ENCODE measurements at places on chromosomes 2 and 18.

GRCh38 chr2:212360068-212360460, 178.5 kb downstream of the ERBB4 start:
- DNase-seq: no peak

DNA sequence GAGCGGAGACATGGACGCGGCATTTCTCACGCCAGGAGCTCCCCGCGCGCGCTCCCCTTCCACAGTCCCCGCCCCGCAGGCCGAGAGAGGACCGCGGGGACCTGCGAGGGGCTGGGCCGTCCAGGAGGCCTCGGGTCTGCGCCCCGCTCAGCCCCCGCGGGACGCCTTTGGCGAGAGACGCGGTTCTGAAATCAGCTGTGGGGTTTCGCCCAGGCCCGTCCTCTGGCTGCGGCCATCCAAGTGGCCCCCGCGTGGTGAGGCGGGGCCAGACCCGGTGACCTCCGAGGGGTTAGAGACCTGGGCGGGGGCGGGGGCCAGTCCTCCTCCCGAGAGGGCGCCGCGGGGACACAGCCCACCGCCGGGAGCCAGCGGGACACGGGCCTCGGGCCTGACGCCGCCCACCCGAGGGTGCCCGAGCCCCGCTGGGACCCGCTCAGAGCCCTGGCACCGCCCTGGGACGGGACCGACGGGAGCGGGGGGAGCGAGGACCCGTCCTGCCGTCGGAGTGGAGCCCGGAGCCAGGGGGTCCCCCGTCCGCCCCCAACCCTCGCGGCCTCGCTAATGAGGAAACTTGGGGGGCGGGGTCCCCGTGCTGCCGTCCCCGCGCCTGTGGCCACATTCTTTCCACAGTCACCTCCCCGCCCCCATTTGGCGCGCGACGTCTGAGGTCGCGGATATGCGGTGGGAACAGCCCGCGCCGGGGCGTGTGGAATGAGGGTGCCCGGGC, 6.1 kb upstream of the SALL3 start:
- no peak for DNase-seq

GRCh38 chr2:59385971-59386370, 1144.8 kb upstream of the FANCL start:
- DNase-seq: no peak

GRCh38 chr2:25989154-25989553, 6.9 kb upstream of the KIF3C start:
- no peak for DNase-seq

DNA sequence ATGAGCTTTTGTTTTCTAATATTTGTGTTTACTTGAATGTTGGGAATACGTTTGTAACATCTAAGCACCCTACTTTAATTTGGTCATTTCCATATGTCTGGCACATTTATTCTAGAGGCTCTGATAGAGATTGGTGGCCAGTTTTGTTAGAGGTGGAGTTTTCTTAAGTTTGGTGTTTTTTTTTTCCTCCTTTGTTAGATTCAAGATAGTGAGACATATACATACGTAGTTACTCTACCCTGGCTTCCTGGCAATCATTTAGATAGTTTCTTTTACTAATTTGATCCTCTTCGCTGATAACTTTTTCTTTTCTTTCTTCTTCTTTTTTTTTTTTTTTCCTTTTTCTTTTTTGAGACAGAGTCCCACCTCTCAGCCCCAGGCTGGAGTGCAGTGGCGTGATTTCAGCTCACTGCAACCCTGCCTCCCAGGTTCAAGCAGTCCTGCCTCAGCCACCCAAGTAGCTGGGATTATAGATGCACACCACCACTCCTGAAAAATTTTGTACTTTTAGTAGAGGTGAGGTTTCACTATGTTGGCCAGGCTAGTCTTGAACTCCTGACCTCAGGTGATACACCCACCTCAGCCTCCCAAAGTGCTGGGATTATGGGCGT, 26.6 kb downstream of the SMCHD1 start:
- DNase-seq: no peak

GRCh38 chr2:233865838-233866237, 2.3 kb downstream of the MSL3B start:
- no peak for DNase-seq

DNA sequence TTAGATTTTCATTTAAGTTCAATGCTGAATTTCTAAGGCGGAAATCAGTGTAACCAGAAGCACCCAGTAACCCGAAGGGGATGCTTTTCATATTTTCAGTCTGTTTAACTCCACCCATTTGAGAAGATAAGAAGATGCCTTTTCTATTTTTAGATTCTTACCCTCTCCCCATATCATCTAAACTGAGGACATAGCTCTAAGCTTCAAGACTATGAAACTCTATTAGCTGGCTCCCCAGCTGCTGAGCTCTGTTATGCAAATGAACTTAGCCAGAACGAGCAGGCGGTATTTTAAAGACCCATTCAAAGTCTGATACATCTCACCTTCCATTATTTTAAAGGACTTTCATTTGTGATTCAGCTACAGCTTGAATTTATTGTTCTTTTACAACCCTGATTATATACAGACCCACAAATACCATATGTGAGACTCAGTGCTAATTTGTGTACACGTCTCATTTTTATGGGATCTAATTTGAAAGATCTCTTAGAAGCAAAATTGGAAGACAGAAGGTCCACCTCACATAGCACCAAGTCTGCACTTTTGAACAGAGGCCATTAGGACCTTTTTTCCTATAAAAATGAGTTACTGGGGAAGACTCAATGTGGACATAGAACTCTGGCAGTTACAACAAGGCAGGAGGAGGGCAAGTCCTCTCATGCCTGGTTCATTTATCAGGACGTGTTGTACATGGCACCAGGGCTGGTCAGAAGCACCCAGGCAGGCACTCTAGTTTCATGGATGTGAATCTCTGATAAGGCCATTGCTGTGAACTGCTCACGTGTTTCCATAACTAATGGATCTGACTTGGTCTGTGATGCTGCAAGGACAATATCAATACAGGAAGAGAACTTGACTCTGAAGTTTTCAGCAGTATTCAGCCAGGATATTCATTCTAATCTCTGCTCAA, 16.3 kb downstream of the CDC42EP3 start:
- DNase-seq: no peak

DNA sequence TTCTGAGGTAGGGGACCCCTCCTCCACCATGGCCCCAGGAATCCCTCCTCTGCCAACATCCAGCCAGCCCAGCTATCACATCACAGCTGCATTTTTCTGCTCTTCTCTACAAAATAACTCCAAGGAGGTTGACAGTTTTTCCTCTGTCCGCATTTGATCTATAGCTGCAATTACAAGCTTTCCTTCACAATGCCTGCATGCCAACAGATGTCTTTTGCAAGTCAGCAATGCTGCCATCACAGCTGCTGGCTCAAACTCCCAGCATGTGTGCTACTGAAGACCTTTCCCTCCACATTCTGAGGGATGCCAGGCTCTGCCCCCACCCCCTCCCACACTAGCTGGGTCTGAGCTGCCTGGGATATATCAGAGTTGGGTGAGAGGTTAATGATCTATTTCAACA, 51.7 kb downstream of the MCFD2 start:
- DNase-seq: no peak

GRCh38 chr2:217672472-217672871, 330.3 kb downstream of the TNS1 start:
- DNase-seq: no peak

GRCh38 chr18:37505321-37505720, 60.3 kb downstream of the CELF4 start:
- DNase-seq: no peak

DNA sequence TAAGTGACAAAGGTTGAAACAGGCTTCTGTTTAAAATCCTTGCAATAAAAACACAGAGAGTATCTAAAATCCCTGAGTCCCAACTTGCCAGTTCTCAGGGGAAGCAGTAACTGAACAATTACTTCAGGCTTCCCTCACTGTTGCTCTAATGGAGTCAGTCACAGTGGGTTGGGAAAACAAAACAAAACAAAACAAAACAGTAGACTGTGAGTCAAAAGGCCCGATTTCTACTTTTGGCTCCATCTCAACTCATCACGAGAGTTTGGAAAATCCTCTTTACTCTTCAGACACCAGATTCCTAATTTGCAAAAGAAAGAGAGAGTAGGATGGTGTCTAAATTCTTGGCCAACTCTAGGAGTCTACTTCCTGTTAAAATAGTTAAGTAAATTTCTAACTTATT, 1.1 kb downstream of the FSHR start:
- no peak for DNase-seq

DNA sequence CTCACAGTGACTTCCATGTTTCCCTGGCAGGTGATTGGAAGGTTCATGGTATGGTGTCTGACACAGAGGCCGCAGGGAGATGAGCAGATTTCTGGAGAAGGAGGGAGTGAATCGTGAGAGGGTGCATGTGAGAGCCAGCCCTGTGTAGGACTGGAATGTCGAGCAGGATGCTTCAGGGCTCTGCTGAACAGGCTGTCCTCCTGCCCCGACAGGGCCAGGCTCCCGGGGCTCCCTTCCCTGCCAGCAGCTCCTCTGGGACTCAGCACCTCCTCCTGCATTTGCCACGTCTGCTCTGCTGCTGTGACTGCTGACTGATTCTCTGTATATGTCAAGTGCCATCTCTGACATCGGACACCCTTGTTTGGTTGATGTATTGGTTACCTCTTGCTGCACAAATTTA, 38.5 kb upstream of the INHBB start:
- no peak for DNase-seq

DNA sequence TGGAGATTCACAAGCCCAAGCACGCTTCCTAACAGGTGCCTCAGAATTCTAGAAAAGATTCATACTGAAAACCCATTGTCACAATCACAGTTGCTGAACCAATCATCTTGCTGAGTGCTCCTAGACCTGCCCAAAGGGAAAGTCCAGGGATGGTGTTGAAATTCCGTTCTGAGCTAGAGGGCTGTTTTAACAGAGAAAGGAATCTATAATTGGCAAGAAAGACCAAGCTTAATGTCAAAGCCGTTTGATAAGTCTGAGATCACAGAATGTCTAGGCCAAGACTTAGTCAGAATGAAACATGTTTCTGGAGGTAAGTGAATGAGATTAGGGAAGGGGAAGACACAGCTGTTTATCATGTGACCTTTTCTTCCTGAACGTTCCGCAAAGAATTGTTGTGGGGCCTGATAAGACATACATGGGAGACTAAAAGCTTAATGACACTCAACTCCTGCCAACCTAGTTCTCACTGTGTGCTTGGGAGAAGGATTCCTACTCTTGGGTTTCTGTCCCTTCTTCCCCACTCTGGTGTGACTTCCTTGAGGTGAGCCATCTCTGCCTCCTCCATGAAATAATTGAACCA, 27.5 kb downstream of the PMAIP1 start:
- no peak for DNase-seq

GRCh38 chr2:138476186-138476585, 25.4 kb upstream of the SPOPL start:
- no peak for DNase-seq

DNA sequence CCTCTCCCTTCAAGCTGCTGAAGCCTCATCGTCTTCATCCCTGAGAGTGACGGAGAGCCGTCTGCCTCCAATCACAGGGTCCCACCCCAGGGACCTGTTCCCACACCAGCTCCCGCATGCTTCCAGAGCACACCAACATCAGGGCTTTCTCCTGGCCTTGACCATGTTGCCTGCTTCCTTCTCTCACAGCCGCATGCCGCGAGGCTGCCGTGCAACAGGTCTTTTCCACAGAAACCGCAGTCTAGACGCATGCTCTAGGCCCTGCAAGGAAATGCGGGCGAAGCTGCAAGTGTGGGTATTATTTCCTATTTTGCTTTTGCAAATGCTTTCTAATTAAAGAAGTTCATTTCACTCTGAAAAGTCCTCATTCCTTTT, 277.8 kb downstream of the EIPR1 start:
- no peak for DNase-seq

GRCh38 chr2:73080321-73081131, 9.0 kb upstream of the SFXN5 start:
- DNase-seq: no peak

- no peak for DNase-seq
Observed at GRCh38 chr2:118121101-118121500, 32.8 kb downstream of the INSIG2 start.

DNA sequence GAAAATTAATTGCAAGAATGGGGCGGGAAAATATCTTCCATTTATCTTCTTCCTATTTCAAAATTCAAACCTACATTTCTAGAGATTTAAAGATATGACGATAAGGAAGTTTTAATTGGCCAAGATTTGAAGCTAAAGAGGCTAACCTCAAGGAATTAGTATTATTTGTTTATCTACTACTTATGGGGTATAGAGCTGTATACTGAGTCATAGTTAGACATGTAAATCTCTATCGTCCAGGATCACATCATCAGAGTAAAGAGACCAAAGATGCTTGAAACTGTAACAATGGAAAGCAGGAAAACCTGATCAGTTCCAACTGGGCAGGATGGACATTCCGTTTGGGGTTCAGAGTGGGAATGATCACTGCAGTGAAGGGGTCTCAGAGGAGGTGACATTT, 95.2 kb upstream of the KLF7 start:
- DNase-seq: no peak

DNA sequence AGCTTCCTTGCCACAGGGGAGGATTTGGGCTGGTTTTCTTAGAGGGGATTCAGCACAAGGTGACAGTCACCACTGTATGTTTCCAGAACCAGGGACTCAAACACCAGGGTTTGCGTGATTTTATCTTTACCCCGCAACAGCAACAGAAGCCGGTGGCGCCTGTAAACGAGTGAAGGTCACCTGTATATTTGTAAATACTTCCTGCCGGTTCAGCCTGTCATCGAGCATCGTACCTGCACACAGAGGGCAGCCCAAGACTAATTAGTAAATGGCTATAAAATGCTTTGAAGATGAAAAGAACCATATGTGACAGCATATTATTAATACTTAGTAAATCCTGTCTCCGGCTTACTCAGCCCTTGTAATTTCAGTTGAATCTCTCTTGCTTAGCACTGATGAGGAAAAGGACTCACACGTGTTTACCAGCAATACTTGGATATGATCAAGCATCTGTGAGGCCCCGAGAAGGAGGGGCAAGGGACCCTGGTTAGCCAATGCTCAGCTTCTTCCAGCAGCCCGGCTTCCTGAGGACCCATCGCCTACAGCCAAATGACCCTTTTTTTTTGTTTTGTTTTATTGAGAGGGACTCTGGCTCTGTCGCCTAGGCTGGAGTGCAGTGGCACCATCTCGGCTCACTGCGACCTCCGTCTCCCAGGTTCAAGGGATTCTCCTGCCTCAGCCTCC, 51.3 kb upstream of the FOSL2 start:
- no peak for DNase-seq

DNA sequence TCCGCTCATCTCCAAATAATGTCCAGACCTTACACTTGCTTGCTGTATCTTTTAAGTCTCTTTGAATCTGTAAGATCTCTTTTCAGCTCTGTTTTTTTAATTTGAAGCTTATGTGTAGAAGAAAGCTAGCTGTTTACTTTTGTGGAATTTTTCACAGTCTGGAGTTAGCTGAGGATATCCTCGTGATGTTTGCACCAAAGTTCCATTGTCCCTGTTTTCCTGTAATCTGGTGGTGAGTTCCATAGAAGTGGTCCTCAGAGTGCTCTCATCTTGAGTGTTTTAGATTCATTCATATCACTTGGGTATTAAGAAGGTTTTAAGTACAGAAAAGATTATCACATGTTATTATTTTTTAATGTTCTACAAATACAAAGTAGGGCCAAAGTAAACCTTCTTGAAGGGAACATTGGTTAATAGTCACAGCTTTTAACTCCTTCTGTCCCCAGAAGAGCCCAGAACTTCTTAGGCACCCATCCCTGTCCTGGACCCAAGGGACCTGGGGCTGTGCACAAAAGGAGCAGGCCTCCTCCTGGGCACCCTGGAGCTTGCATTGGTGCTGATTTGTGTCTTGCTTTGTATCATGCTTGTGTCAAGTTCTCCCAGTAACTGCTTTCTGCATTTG, 15.0 kb downstream of the MLPH start:
- DNase-seq: no peak

Measured in T-helper 17 cell (primary cell).